ENCODE measurements at places on chromosomes 3 and 15.

- no peak overlapping the region for H3K4me3 ChIP-seq
- no peaks in the 10 kb centered on the region for H3K36me3 ChIP-seq
- H3K27ac ChIP-seq = no peak overlapping the region
- no peak for DNase-seq
- peaks cover 14% of the 10 kb centered on the region for H3K27me3 ChIP-seq
Measured at GRCh38 chr3:23778446-23778845, 27.3 kb upstream of the UBE2E1 start.

DNA sequence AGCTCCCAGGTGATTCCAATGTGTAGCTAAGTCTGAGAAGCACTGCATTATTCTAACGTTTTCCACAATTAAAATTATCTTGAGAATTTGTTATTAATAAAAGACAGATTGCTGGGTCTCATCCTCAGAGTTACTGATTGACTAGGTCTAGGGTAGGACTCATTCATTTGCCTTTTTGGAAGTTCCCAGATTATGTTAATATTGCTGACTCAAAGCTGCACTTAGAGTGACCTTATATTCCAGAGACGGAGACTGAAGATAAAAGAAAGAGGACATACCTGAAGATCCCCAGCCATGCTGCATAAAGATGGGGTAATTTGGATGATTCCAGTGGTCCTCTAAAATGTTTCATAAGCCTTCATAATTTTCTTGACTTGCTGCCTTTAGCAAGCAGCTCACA, 81.8 kb downstream of the PLSCR2 start:
- H3K27ac ChIP-seq = no peak overlapping the region
- no peak overlapping the region for H3K4me3 ChIP-seq
- H3K4me1 ChIP-seq = no peaks in the 10 kb centered on the region
- H3K36me3 ChIP-seq = no peaks in the 10 kb centered on the region

DNA sequence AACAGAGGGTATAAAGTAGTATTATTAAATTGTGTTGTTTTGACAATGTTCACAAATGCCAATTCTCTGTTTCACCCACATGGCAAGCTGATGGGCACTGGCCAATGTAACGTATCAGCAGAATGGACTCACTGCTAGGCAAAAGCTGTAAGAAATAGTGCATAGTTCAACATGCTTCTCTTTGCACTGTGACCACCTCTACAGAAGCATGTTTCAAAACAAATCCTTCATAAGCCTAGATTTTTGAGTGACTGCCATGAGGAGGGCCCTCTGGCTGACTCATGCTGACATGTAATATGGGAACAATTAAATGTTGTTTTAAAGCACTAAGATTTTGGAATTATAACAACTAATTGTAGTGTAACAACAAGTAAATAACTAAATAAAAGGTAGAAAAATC, 3.2 kb downstream of the GBE1 start:
- H3K4me1 ChIP-seq = peaks cover 39% of the 10 kb centered on the region
- no peaks in the 10 kb centered on the region for H3K27me3 ChIP-seq

DNA sequence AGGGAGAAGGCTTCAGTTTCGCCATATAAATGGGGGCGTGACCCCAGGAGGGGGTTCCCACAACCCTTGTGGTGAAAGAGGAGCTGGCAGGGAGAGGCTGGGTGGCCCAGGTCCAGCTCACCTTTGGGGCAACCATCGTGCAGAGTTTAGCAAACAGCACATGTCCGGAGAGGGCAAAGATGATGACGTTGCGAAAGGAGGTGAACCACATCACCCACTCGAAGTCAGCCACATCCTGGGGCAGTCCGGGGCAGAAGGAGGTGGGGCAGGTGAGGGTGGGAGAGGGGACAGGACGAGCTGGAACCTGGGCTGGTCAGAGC, 3.7 kb downstream of the HHATL start:
- H3K4me3 ChIP-seq = no peak overlapping the region
- peaks cover 13% of the 10 kb centered on the region for H3K4me1 ChIP-seq
- no peak overlapping the region for H3K27ac ChIP-seq
- H3K36me3 ChIP-seq = no peaks in the 10 kb centered on the region
